ENCODE measurements at places on chromosomes 3 and 15.

- no peak for DNase-seq
Measured at GRCh38 chr15:42401544-42402454, 42.5 kb downstream of the CAPN3 start.

DNA sequence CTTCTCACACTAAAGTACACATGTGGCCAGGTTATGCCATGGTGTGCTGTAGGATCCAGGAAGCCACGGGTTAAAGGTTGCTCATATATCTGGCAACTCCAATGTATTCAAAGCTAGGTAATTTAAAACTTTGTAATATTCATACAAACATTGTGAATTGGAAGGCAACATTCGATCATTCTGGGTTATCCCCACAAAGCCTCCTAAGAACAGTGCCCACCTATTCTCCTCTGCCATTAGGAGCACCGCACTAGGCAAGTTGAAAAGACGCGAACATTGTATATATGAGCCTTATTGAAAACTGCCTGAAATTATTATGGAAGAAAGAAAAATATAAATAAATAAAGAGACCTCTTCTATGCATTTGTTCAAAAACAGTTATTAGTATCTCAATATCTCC lies 228.2 kb downstream of the IGSF11 start:
- DNase-seq, result no peak

GRCh38 chr3:88440701-88441100 lies 290.9 kb downstream of the C3orf38 start:
- no peak for DNase-seq

DNA sequence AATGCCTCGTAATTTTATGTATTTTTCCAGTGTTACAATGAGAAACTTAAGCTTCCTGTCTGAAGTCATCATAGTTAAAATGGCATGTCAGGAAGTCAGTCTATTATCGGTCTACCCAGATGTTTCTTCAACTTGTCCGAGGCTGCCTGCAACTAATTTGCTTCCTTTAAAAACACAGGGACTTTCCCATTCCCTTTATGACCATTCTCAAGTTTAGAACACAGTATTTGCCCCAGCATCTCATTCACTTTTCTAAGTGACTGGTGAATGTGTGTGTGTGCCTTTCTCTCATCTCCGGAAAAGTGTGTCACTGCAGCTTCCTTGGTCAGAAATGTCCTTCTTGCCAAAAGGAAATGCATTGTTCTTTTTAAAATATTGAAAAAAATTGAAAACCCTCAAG lies 466.6 kb downstream of the RAP2B start:
- DNase-seq, result no peak

- DNase-seq, result no peak
Measured at GRCh38 chr3:24496529-24497482, 2.2 kb upstream of the THRB start.

Measured in naive thymus-derived CD4-positive, alpha-beta T cell (primary cell).